ENCODE measurements at places on chromosomes 1 and 21.

DNA sequence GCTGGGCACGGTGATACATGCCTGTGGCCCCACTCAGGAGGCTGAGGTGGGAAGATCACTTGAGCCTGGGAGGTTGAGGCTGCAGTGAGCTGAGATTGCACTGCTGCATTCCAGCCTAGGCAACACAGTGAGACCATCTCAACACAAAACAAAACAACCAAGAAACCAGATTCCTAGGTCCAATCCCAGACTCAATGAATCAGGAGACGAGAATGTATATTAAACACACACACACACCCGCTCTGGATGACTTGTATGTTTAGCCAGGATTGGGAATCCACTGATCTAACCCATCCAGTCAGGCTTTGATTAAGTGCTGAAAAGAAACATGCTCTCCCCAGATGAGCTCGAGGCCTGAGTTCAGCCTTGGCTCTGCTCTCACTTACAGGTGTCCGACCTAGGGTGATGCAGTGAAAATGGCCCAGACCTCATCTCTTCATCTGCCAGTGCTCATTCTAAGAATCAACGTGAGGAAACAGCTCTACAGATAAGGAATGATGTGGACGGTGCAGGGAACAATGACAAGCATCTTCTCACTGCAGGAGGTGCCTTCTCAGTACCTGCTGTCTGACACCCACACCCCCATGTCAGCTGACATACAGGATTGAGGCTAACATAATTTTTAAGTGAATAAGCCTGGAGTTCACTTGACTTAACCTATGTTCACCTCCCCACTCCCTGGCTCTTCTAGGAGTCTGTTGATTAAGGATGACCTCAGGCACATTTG, 15.3 kb upstream of the SRSF4 start:
- no peak for DNase-seq

GRCh38 chr1:84164161-84164560, 20.1 kb downstream of the PRKACB start:
- DNase-seq, result no peak

GRCh38 chr1:22341791-22342605, 109.7 kb upstream of the ZBTB40 start:
- DNase-seq, result no peak

- DNase-seq, result no peak
Measured at GRCh38 chr1:224592636-224593582, 23.2 kb upstream of the CNIH3 start.

- no peak for DNase-seq
Measured at GRCh38 chr1:55446351-55446750, 231.2 kb upstream of the USP24 start.

- DNase-seq, result no peak
Measured at GRCh38 chr1:51088474-51088873, 13.6 kb upstream of the C1orf185 start.

GRCh38 chr1:202843081-202843480, 32.3 kb downstream of the PCAT6 start:
- DNase-seq, result no peak

GRCh38 chr1:35915693-35916092, 15.2 kb upstream of the AGO3 start:
- no peak for DNase-seq

DNA sequence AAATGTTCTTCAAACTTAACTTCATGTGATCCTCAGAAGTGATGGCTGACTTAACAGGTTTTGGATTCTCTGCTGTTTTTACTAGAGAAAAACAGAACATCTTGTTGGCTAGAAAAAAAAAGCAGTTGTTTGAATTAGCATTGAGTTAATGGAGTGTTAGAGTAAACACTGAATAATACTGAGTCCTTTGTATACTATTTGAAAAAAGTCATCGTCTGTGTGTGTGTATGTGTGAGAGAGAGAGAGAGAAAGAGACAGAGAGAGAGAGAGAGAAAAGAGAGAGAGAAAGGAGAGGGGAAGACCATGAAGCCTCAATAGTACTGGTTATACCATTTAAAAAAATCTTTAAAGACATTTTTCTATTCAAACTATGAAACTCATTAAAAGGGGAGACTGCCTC, 10.4 kb downstream of the ZNF697 start:
- DNase-seq, result no peak

DNA sequence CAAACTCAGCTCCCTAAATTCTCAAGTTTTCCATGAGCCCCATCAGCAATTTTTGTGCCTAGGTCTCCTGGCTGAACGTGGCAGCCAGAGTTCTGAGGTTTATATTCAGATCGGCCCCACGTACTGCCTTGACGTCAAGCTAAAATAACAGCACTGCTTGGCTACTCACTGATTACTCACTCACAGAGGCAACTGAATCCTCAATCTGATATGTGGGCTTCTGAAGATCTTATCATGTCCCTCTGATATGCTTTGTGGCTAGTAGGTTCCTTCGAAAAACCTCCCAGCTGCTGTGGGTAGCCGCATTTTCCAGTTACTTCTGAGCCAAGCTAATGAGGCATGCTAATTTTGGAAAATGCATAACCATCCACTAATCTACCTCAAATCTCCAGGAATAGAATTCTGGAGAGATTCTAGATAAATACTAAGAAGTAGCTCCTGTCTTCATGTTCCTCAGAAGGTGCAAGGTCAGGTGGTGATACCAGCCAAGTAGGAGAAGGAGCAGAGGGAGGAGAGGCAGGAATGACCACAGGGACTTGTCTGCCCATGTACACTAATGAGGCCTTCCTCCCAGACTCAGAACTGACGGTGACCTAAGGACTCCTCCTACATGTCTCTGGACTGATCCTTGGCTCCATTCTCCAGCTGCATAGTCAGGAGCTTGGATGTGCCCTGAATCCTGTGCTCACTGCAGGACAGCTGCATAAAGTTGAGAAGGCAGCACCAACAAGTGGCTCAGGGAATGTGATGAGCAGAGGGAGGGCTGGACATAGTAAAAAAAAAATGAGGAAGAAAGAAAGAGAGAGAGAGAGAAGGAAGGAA, 263.7 kb downstream of the TNR start:
- no peak for DNase-seq

GRCh38 chr21:44569861-44570517, 3.5 kb upstream of the KRTAP10-4 start:
- no peak for DNase-seq

DNA sequence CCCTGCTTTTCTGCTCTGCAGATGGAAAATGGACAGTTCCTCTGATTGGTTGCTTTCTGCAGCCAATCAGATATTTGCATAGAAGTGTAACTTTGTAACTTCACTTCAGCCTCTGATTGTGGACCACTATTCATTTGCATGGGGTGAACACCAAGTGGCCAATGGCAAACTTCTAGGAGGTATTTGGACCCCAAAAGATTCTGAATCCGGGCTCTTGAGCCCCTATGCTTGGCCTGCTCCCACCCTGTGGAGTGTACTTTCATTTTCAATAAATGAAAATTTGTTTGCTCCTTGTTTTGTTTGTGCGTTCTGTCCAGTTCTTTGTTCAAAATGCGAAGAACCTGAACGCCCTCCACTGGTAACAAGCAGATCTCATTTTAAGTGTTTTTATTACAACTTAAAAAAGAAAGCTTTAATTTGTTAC, 6.4 kb upstream of the GSTM4 start:
- no peak for DNase-seq
